ENCODE measurements at places on chromosomes 1 and 21.

- no peak for DNase-seq
These were observed 20.5 kb downstream of the RCSD1 start for GRCh38 chr1:167650269-167651160.

DNA sequence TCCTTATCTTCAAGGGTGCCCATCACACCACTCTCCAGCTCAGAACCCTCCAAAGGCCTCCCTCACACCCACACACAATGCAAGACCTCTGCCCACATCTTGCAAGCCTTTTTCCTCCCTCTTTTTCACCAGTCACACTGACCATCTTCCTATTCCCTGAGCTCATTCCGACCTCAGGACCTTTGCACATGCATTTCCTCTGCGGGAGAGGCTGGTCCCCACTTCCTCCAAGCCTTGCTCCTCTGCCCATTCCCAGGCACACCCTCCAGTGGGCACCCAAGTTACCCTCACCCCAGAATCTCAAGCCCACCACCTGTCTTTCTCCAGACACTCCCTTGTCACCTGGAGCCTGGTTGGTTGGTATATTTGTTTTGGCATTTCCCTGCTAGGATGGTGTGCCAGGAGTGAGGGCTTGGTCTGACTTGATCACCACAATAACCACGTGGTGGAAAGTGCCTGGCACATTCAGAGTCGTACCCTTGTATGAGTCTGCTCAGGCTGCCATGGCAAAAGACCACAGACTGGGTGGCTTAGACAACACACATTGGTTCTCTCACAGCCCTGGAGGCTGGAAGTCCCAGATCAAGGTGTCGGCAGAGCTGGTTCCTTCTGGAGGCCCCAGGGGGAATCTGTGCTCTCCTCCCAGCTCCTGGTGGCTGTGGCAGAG lies 13.2 kb downstream of the MX2 start:
- no peak for DNase-seq

GRCh38 chr1:2477791-2478499 lies 1.9 kb downstream of the PLCH2 start:
- no peak for DNase-seq

DNA sequence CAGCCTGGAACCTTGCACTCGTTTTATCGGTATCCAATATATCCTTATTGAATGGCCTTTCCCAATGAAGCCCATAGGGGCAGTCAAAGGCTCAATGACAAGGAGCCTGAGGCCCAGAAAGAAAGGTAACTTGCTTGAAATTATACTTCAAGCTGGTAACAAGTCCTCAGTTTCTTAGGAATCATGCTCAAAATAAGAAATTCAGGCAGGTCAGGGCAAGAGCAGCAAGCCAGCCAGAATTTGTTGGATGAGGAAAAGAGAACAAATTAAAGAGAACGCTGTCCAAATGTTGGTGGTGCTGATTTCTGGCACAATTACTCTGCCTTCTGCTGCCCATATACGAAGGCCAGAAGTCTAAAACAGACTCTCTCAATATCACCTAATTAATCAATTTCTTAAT lies 77.6 kb downstream of the DDX20 start:
- DNase-seq = no peak

- DNase-seq = no peak
These were observed 115.9 kb downstream of the NEGR1 start for GRCh38 chr1:72166426-72166825.

- no peak for DNase-seq
These were observed 13.9 kb upstream of the TMEM222 start for GRCh38 chr1:27307874-27308598.

DNA sequence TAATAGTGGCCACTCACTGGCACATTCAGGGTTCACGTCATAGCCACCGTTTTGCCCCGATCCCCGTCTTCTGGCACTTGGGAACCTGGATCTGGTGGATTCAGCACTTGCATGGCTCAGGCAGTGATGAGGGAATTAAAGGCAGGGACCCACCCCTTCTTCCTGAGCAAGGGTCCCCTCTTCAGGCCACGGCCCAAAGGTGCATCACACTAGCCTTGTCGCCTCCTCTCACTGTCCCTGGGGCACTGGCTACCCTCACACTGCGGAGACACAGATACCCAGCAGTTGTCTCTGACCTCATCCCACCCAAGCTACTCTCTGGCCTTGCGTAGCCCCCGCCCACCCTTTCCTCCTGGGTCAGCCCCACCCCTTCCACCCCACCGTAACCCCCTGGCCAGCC lies 19.9 kb upstream of the LDLRAP1 start:
- no peak for DNase-seq

All from suppressor macrophage treated with lipopolysaccharide for 4 hours (primary cell).